ENCODE measurements at places on chromosomes 6 and 20.

GRCh38 chr6:100420711-100421110 lies 44.0 kb downstream of the SIM1 start:
- no peak for DNase-seq

DNA sequence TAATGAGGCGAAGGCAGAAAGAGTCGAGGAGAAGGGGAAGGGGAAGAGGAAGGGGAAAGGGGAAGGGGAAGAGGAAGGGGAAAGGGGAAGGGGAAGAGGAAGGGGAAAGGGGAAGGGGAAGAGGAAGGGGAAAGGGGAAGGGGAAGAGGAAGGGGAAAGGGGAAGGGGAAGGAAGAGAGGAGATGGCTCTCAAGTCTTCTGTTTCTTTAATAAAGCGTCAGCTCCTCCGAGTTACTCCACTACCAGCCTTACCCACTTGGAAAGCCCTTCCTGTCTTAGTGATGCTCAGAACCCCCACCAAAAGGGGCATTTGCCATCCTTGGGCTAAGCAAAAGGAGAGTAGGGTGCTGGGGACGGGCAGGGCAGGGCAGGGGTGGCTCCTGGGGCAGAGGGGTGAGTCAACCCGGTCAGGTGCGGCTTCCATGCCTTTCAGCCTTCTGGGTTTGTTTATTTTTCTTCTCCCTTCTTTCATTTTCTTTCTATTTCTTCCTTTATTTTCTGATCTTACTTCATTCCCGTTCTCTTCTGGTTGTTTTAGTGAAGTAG lies 476 bp upstream of the CLIC5 start:
- DNase-seq, result no peak

DNA sequence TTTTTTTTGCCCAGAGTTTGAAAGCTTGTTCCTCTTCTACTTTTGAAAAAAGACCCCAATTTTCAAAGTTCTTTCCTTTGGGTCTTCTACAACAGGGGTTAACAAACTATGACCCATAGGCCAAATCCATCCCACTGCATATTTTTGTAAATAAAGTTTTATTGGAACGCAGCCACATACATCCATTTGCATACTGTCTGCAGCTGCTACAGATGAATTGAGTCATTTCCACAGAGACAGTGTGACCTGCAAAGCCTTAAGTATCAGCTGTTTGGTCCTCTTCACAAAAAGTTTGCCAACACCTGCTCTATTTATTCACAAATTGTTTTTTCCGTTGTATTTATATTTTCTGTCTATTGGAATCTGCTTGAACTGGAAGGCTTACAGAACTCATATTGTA lies 189.2 kb downstream of the TBC1D7 start:
- no peak for DNase-seq

DNA sequence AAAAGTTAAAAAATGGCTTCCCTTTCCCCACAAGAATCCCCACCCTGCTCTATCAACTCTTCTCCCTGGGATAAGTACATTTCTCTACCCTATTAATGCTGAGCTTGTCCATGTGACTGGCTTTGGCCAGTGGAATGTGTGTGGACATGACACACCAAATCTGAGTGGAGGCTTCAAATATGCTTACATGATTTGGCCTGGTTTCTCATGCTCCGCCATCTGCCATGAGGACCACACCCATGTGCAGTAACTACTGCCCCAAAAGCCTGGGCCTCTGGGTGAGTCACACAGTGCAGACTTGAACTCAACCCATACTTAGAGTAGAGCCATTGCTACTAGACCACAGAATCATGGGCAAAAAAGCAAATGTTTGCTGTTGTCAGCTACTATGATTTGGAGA lies 65.4 kb downstream of the PRND start:
- DNase-seq, result no peak

- no peak for DNase-seq
These were observed 1.5 kb upstream of the TAAR6 start for GRCh38 chr6:132568611-132569010.
